T-cell (primary cell): ENCODE measurements at places on chromosomes 7 and 10. TPM values are rescaled to one million over a fixed set of nuclear protein-coding genes. Genes with fewer than 3 reads are reported as not detected.
A peak's percentile ranks its signal among the peaks of the same experiment; 100 is the strongest.

GRCh38 chr7:28755255-28755654, 202.9 kb downstream of the TRIL start:
- no peak for DNase-seq
- no peaks in the 10 kb centered on the region for H3K36me3 ChIP-seq
- no peaks in the 10 kb centered on the region for H3K27me3 ChIP-seq
- H3K4me1 ChIP-seq: no peaks in the 10 kb centered on the region
- H3K27ac ChIP-seq: no peak overlapping the region
- H3K4me3 ChIP-seq: no peak overlapping the region

DNA sequence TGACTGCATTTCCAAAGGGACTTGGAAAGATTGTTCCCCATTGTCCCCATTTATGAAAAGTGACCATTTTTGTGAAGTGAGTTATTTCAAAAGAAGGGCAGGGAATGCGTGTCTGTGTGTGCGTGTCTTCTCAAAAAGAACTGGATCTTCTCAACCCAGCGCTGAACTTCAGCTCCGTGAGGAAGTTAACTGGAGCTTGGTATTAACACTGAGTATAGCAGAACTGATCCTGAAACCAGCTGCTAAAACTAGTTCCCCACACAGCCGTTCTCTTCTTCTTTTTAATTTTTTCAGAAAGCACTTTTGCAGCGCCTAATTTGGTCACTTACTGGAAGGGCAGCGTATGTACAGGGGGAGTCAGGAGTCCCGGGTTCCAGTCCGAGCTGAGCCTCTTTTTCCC, 45.8 kb upstream of the PLEKHA1 start:
- DNase-seq: no peak
- no peaks in the 10 kb centered on the region for H3K36me3 ChIP-seq
- H3K4me3 ChIP-seq: no peak overlapping the region
- H3K27ac ChIP-seq: no peak overlapping the region
- H3K4me1 ChIP-seq: no peaks in the 10 kb centered on the region
- peaks cover 34% of the 10 kb centered on the region for H3K27me3 ChIP-seq

DNA sequence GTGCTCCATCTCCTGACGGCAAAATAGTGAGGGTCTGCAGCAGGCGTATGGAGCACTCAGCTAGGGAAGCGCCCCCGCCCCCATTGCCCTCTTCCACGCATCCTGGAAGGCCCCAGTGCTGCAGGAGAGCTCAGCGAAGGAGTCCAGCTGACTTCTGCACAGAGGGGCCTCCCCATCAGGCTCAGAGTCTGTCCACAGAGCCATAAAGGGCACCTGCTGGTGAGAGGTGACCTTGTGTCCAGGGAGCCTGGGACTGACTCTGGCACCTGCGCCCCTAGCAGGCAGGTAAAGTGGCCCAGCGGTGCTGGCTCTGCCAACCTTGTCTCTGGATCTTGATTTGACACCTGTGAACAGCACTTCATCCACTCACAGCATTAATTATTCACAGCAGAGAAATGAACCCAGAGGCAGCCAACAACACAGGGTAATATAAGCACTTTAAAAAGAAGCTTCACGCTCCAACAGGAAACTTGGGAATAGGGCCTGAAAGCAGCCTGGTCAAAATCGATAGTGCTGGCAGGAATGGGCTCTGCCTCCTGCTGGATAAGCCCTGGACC, 59.6 kb downstream of the VOPP1 start:
- no peak for DNase-seq
- H3K27me3 ChIP-seq: no peaks in the 10 kb centered on the region
- H3K4me1 ChIP-seq: peaks cover 33% of the 10 kb centered on the region
- no peaks in the 10 kb centered on the region for H3K36me3 ChIP-seq
- H3K27ac ChIP-seq: no peak overlapping the region

- no peaks in the 10 kb centered on the region for H3K27me3 ChIP-seq
- H3K4me3 ChIP-seq: no peak overlapping the region
- no peak overlapping the region for H3K27ac ChIP-seq
- H3K4me1 ChIP-seq: no peaks in the 10 kb centered on the region
- no peak for DNase-seq
Observed at GRCh38 chr10:878895-879294, 52.6 kb downstream of the LARP4B start.

- H3K36me3 ChIP-seq: no peaks in the 10 kb centered on the region
- H3K27me3 ChIP-seq: peaks cover 25% of the 10 kb centered on the region
- H3K4me3 ChIP-seq: no peak overlapping the region
- DNase-seq: peak; percentile 53
Observed at GRCh38 chr10:71608819-71609768, 110.5 kb downstream of the C10orf105 start.

- H3K4me3 ChIP-seq: no peak overlapping the region
- no peak for DNase-seq
- H3K4me1 ChIP-seq: no peaks in the 10 kb centered on the region
- H3K27ac ChIP-seq: no peak overlapping the region
- H3K36me3 ChIP-seq: no peaks in the 10 kb centered on the region
- peaks cover 12% of the 10 kb centered on the region for H3K27me3 ChIP-seq
Observed at GRCh38 chr10:14312014-14312413, 18.7 kb downstream of the FRMD4A start.

DNA sequence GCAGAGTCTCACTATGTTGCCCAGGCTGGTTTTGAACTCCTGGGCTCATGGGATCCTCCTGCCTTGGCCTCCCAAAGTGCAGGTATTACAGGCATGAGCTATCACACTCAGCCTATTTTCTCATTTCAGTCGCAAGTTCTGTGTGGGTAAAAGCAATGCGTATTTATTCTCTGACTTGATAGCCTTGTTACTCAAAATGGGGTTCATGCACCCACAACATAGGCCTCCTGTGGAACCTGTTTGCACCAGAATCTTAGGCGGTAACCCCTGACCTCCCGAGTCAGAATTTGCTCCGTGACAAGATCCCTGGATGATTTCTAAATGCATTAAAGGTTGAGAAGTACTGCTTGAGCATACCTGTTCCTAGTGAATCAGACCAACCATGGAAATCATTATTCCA, 7.3 kb downstream of the IL2RA start:
- no peaks in the 10 kb centered on the region for H3K27me3 ChIP-seq
- no peaks in the 10 kb centered on the region for H3K36me3 ChIP-seq
- H3K4me1 ChIP-seq: peaks cover 53% of the 10 kb centered on the region
- H3K4me3 ChIP-seq: no peak overlapping the region

DNA sequence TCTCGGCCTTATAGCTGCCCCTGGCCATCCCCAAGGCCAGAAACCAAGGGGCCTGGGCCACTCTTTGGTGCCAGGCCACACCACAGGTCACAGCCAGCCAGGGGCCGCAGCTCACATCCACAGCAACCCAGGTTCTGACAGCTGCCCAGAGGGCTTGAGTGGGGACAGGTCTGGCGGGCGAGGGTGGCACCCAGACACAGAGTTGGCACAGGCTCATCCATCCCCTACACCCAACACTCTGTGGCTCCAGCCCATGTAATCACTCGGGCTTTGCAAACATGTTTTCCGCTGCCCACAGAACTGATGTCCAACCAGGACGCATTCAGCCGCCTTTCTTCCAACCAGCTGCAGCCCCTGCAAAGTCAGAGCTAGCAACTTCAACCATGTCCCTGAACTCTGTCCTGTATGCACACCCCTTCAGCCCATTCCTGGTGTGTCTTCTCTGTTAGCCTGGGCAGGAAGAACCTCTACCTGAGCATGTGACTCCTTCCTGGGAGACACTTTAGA, 57.7 kb upstream of the PPP2R2D start:
- H3K4me3 ChIP-seq: no peak overlapping the region
- no peak for DNase-seq
- no peaks in the 10 kb centered on the region for H3K4me1 ChIP-seq
- no peak overlapping the region for H3K27ac ChIP-seq
- peaks cover 20% of the 10 kb centered on the region for H3K27me3 ChIP-seq
- H3K36me3 ChIP-seq: no peaks in the 10 kb centered on the region

Gene EBF3
- total RNA-seq: not detected
